Right lobe of liver (tissue), 6 donors: ENCODE measurements at places on chromosomes 16 and 17. TPM values are rescaled to one million over a fixed set of nuclear protein-coding genes. Genes with fewer than 3 reads are reported as not detected.

DNA sequence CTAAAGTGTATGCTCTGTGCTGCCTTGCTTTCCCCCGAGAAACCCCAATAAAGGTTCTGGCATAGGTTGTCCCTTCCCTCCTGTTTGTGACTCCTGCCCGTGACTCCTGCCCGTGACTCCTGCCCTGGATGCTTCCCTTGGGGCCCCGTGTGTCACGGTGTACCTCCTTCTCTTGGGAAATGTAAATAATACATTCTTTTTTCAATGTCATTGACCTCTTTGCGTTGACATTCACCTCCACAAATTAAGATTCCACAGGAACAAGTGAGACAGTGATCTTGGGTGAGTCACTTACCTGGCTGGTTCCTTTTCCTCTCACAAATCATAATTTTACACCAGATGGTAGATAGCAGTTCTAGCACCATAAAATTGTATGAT, 632 bp downstream of the CCL15 start:
- H3K4me1 ChIP-seq, result no peaks in the 10 kb centered on the region
- DNase-seq, result no peak
- H3K4me3 ChIP-seq, result peak overlapping the region; percentile 53
- H3K27me3 ChIP-seq, result no peaks in the 10 kb centered on the region
- H3K36me3 ChIP-seq, result no peaks in the 10 kb centered on the region

DNA sequence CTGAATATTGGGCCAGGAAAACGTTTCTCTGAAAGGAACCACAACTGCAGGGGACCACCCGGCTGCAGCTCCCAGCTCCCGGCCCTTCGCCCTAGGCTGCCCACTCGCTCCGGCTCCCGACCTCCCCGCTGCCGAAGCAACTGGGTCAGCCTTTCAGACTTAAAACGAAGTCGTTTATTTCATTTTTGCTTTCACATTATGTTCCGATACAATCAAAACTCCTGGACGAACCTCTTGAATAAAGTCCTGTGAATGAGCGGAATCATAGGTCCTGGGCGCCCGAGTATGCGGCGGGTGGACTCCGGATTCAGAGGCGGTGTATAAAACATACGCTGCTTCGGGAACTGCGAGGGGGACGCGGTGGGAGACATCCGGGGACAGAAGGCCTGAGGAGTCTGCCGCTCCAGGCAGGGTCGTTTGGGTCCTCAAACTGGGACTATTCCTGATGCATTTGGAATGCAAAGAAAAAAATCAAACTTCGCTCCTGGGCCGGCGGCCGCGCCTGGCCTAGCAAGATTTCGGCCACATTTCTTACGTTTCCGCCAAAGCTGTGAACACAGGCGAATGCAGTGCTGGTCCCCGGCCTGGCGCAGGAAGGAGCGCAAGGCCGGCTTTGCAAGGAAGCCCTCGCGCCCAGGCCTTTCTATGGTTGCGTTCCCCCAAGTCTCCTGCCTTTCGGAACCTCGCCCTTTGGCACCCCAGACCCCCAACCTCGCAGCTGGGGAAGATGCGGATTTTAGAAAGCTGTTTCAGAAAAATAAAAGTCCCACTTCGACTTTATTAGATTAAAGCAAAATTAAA, 3.7 kb downstream of the CBLN1 start:
- DNase-seq, result no peak
- peaks cover 42% of the 10 kb centered on the region for H3K27me3 ChIP-seq
- no peak overlapping the region for H3K27ac ChIP-seq

- H3K4me3 ChIP-seq, result no peak overlapping the region
- H3K27me3 ChIP-seq, result no peaks in the 10 kb centered on the region
- no peaks in the 10 kb centered on the region for H3K4me1 ChIP-seq
- DNase-seq, result no peak
- H3K27ac ChIP-seq, result no peak overlapping the region
These were observed 206.5 kb downstream of the ABCC12 start for GRCh38 chr16:47949276-47949675.

DNA sequence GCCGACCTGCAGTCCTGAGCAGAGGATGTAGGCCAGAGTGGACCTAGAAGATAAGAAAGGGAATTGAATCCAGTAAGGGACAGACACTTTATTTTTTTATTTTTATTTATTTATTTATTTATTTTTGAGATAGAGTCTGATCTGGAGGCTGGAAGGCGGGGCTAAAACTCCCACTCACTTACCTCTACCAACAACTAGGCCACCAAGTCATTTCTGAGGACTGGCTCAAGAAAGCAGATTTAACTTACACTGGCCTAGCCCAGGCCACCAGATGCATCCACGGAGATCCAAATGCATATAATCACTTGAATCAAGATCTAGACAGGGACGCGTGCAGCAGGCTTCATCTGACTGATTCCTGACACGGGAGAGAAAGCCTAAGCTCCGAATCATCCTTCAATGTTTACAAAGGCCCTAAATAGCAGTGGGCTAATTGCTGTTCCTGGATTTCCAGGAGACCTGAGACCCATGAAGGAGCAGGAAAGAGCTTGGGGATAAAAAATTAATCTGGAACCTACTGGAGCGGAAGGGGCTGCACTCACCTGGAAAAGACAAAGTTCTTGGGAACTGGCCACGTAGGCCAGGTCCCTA, 1.1 kb upstream of the ALOX12 start:
- H3K36me3 ChIP-seq, result no peaks in the 10 kb centered on the region
- no peak for DNase-seq
- peaks cover 9% of the 10 kb centered on the region for H3K4me1 ChIP-seq

DNA sequence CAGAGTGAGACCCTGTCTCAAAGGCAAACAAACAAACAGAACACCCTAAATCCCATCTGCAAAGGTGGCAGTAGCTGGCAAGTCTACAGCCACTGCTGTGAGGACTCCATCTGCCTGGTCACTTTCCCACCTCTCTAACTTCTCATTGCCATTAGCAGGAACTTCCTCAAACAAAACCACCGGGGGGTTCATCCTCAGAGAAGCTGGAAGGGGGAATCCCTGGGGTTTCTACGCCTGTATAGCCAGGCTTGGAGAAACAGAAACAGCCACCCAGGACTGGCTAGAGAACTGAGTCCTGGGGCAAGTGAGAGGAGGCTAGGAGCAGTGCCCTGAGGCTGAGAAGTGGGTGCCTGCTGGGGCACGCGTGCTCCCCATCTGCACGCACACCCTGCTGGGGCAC, 7.3 kb downstream of the RPH3AL start:
- no peak overlapping the region for H3K27ac ChIP-seq
- DNase-seq, result peak; percentile 18
- no peak overlapping the region for H3K4me3 ChIP-seq
- peaks cover 29% of the 10 kb centered on the region for H3K4me1 ChIP-seq
- H3K27me3 ChIP-seq, result no peaks in the 10 kb centered on the region

- DNase-seq, result no peak
- H3K4me3 ChIP-seq, result no peak overlapping the region
- H3K27ac ChIP-seq, result no peak overlapping the region
- H3K4me1 ChIP-seq, result peaks cover 5% of the 10 kb centered on the region
- H3K27me3 ChIP-seq, result no peaks in the 10 kb centered on the region
These were observed 89.8 kb downstream of the TMEM100 start for GRCh38 chr17:55632893-55633292.

DNA sequence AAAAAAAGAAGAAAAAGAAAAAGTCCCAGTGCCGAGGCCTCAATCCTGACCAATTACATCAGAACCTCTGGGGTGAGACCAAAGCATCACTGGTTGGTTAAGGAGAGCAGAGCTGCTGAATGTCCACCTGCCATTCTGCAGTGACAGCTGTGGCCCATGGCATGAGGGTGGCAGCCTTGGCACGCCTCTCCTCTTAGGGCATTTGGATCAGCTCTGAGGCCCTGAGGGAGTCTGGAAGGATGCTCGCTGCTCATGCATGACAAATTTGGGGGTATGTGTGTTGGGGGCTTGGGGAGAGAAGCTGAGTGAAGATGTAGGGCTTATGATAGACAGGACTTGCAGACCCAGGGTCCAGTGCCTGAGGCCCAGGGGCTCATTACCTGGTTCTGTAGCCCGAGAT, 26.3 kb downstream of the MYLK3 start:
- no peak overlapping the region for H3K4me3 ChIP-seq
- no peak overlapping the region for H3K27ac ChIP-seq
- H3K36me3 ChIP-seq, result no peaks in the 10 kb centered on the region
- H3K27me3 ChIP-seq, result no peaks in the 10 kb centered on the region
- no peak for DNase-seq

GRCh38 chr17:68684949-68685357, 83.8 kb upstream of the FAM20A start:
- peaks cover 8% of the 10 kb centered on the region for H3K4me1 ChIP-seq
- no peak overlapping the region for H3K4me3 ChIP-seq
- H3K36me3 ChIP-seq, result no peaks in the 10 kb centered on the region

GRCh38 chr17:43868226-43868994, 21.4 kb downstream of the CD300LG start:
- no peaks in the 10 kb centered on the region for H3K4me1 ChIP-seq
- H3K27me3 ChIP-seq, result no peaks in the 10 kb centered on the region
- no peak for DNase-seq
- H3K4me3 ChIP-seq, result no peak overlapping the region
- no peaks in the 10 kb centered on the region for H3K36me3 ChIP-seq
- H3K27ac ChIP-seq, result no peak overlapping the region

DNA sequence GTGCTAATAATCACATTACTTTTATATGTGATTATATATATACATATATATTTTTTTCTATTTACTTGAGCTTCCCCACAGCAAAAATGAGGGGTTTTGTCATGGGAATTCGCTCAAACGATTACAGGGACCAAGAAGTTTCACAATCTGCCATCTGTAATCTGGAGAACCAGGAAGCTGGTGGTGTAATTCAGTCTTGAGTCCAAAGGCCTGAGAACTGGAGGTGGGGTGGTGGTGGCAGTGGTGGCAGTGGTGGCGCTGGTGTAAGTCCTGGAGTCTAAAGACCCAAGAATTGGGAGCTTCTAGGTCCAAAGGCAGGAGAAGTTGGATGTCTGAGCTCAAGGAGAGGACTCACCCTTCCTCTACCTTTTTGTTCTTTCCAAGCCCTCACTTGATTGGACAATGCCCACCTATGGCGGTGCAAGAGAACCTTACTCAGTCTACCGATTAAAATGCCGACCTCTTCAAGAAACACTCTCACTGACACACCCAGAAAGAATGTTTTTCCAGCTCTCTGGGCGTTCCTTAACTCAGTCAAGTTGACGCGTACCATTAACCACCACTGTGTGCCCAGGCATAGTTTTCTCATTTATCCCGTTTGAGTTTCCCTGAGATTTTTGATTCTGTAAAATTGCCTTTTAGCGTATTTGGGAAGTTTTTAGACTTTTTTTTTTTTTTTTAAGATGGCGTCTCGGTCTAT, 31.9 kb downstream of the POLR2A start:
- no peak overlapping the region for H3K4me3 ChIP-seq
- peaks cover 4% of the 10 kb centered on the region for H3K36me3 ChIP-seq
- H3K27me3 ChIP-seq, result no peaks in the 10 kb centered on the region
- no peaks in the 10 kb centered on the region for H3K4me1 ChIP-seq
- DNase-seq, result no peak

GRCh38 chr17:82300707-82301270, 16.6 kb downstream of the CD7 start:
- H3K4me1 ChIP-seq, result no peaks in the 10 kb centered on the region
- DNase-seq, result peak; percentile 74
- H3K36me3 ChIP-seq, result no peaks in the 10 kb centered on the region
- H3K27ac ChIP-seq, result no peak overlapping the region
- H3K4me3 ChIP-seq, result no peak overlapping the region

DNA sequence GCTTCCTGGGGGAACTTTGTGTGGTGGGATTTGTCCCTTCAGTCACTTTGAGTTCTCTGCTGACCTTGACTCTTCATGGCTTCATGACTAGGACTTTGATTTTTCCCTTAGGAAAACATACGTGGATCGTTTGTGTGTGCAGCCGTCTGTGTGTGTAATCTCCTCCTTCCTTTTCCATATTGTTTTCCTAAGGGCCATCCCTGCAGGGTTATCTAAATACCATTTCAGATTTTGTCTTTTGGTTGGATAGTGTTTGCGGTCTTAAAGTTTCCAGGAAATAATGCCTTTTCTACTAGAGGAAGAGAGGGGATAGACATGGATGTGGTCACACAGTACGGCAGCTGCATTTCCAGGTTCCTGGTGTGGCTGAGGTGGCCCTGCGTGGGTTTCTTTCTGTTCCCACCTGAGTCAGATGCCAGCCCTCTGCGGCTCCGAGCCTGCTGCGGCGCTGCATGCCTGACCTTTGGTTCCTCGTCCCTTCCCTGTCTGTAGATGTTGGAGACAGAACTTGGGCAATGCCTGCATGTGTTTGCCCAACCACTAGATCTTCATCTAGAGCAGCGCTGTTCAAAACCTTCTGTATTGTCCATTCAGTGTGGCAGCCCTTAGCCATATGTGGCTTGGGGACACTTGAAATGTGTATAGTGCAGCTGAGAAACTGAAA, 72.0 kb upstream of the LGALS9 start:
- H3K4me1 ChIP-seq, result peaks cover 19% of the 10 kb centered on the region
- no peak overlapping the region for H3K4me3 ChIP-seq
- H3K36me3 ChIP-seq, result no peaks in the 10 kb centered on the region
- no peaks in the 10 kb centered on the region for H3K27me3 ChIP-seq
- peak overlapping the region; percentile 26 for H3K27ac ChIP-seq

PRR14 gene
- total RNA-seq, result 15.0 TPM

GGNBP2 gene
- total RNA-seq, result 39.6 TPM

ZNF646 gene
- total RNA-seq, result 4.2 TPM

CDIPT gene
- total RNA-seq, result 96.3 TPM
